K562 (cell line): ENCODE measurements at places on chromosomes 3 and 15.

DNA sequence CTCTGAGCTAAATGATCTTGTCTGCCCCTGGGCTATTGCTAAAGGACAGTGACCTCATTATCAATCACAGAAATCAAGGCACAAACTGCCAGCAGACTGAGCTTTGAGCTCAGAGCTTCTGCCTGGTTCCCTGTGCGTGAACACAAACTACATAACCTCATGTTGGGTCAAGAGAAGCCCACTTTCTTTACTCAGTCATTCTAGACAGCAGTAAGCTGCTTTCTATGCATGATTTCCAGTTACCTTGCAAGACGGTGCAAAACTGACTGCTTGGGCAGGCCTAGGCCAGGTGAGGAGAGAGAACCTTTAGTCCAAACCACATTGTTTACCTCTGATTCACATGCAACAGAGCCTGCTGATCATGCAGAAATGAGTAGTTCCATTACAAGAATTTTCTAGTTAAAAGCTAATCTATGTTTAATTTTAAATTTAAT lies 75.1 kb downstream of the ARRDC4 start:
- DNase-seq = no peak

DNA sequence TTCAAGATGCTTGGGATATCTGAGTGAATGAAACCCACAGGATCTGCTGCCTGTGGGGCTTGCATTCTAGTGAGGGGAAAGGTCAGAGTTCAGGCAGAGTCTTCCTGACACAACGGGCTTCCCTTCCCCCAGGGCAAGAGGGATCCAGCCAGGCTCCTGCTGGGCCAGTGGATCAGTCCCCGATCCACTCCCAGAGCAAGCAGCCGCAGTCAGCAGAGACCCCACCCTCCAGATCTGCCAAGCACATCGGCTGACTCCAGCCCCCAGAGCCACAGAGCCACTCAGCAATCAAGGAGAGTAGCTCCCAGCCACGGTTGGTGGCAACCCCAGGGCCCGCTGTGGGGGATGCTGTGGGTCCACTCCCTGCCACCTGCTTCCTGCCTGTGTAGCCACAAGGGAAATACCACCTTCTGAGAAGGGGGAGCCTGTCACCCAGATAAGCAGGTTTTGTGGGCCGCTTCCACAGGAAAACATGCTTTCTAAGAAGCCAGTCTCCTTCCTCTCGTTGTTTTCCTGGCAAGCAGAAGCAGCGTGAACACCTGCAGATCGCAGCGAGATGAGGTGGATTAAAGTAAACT lies 44.9 kb downstream of the CPN2 start:
- DNase-seq = no peak

DNA sequence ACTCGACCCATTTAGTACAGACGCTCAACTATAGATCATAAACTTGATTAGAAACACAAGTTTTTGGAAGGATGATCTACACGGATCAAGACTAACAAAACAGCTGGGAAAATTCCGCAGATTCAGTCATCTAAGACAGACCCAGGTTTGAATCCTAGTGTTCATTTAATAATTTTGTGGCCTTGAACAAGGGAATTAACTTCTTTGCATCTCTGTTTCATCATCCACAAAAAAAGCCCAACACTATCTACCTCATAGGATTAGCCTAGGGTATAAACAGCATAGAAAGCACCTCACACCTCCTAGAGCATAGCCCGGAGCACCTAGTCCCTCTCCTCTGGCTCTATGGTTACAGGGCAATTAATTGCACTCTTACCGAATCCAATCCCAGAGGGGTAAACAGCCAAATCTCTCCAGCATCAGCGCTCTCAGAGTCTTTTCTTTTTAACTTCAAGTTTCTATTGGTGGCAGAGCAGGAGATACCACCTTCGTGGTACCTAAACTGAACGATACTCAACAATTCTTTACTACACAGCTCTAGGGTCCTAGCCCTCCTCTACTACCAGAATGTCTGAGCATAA lies 3.5 kb downstream of the TBL1XR1 start:
- DNase-seq = no peak

GRCh38 chr3:175310046-175310445 lies 450.9 kb downstream of the NAALADL2 start:
- no peak for DNase-seq

DNA sequence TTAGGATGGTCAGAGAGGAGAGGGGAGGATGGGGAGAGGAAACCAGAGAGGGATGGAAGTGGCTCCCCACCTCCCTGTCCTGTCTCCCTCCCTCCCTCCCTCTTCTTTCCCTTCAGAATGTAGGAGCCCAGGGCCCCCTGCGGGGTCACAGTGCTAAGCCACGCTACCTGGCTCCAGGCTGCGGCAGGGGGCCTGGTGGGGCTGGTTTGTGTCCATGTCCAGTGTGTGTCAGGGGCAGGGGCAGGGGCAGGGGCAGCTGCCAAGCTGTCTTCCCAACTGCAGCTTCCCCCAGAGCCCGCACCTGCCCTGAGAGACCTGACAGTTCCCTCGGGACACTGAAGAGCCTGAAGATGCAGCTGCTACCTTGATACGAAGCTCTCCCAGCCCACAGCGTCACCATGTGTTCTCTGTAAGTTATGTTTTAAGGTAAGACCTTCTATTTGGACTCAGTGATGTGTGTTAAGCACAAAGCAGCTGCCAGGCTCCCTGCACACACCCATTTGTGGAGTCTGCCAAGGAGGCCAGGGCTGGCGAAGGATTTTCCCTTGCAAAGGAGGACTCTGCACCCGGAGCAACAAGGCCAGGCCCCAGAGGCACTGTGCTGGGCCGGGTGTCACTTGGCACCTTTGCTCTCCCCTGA lies 121.8 kb upstream of the SMAD3 start:
- no peak for DNase-seq

DNA sequence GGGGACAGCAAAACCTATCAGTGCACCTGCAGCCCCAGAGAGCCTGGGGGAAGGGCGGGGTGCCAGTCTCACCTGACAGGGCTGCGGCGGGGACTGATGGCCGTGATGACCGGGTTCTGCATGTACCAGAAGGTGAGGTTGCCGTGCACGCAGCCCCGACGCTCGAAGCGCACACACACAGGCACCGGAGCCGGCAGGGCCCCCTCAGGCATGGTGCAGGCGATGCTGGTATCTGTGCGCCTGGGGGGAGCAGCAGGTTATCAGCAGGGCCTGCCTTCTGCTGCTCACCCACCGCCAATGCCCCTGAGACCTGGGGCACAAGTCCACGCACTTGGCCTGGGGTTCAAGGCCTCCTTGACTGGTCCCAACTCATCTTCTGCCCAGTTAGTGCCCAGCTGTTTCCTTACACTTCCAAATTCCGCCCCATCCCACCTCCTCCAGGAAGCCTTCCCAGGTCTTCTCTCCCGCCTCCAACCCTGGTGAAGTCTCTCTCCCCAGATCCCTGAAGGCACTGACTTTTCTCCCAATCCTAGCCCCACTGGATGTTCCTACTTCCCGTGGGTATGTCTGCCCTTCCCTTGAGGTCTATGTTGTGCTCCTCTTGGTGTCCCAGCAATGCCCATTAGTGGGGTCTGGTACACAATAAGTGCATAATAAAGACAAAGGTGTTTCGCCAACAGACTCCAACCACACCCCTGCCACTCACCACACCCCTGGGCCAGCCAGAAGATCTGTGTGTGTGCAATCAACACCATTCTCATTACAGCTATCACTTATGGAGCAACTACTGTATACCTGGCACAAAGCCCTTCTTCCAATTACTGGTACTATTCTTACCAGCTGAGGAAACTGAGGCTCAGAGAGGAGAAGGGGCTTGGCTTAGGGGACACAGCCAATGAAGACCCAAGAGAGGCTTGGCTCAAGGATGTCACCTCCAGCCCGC lies 28.9 kb downstream of the H1-8 start:
- no peak for DNase-seq

- DNase-seq = no peak
Observed at GRCh38 chr3:21694506-21694905, 56.5 kb downstream of the ZNF385D start.

DNA sequence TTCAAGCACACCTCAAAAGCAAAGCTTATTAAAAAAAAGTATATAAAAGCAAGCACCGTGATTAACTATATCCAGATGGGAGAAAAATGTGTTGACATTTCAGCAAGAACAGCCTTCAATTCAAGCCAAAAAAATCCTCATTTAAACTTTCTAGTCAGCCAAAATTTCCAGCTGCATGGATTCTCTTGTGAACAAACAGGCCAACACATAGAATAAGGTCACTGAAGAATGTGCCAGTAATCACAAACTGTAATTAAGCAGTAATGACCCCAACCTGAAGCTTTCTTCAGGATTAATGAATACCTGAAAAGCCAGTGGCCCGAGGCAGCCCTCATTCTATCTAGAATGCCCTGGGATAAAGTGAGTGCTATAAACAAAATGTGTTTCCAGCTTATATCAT lies 130.7 kb upstream of the KCNMB2 start:
- no peak for DNase-seq

- no peak for DNase-seq
Observed at GRCh38 chr3:176479248-176479647, 718.0 kb downstream of the TBL1XR1 start.

DNA sequence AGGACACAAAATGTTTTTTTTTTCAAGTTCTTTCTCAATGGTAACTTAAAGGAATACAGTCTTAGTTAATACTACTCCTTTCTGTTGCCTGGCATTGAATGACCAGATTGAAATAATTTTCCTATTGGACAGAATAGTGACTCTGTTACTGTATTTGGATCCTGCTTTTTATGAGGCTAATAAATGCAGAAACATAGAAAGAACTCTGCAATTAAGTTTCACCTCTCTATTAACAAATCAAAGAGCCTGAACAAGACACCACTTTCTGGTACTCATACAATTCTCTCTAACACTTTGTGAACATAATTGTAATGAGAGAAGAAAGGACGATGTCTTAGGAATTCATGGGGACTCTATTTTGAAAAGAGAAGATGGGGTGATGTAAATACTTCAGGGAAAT lies 308.4 kb upstream of the ROBO2 start:
- DNase-seq = no peak

DNA sequence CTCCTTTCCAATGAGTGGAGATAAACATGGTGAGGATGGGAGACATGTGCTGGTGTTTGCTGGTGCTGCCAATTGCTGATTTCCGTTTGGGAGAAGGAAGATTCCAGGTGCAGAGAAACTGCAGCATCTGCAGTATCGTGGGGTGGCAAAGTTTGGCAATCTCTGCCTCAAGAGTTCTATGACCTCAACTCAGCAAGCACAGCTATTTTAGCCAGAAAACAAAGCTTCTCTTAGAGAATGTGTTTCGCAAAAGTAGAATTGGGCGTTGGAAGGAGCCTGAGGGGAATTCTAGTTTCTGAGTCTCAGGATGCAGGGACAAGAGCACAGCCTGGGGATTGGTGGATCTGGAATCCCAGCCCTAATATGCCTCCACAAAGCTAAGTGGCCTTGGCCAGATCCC lies 18.2 kb upstream of the SHC4 start:
- no peak for DNase-seq
